ENCODE measurements at places on chromosomes 5 and 9.

- DNase-seq = no peak
Observed at GRCh38 chr5:42751044-42751443, 5.6 kb upstream of the CCDC152 start.

DNA sequence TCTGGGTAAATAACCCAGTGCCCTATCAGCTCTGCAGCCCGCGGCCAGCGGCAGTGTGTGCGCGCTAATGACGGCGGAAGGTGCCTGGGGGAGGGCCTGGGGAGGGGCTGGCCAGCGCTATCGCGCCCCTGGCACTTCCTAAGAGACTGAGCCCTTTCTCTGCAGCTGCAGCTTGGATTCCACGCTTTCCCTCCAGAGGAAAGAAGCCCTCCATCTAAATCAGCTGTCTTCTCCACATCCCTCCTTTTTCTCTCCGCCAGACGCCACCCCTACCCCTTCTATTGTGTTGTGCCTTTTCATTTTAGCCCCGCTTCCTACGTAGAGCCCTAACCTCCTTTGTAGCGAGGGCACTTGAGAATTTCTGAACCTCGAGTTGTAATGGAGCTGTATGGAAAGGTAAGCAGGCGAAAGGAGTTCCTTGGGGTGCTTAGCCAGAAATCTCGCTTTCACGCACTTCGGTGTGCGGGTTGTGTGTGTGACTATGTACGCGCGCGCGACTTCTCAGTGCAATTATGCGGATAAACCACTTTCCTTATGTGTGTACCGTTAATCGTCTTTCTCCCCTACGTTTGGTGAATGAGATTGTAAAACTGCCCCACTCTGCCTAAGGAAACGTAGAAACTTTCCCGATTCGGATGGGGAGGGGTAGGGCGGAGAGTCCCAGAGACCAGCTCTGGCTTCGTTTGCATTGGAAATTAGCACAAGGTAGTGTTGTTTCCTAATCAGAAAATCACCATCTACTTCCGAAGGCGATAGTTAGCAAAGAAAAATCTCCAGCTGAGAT, 664 bp upstream of the RAB3C start:
- no peak for DNase-seq

DNA sequence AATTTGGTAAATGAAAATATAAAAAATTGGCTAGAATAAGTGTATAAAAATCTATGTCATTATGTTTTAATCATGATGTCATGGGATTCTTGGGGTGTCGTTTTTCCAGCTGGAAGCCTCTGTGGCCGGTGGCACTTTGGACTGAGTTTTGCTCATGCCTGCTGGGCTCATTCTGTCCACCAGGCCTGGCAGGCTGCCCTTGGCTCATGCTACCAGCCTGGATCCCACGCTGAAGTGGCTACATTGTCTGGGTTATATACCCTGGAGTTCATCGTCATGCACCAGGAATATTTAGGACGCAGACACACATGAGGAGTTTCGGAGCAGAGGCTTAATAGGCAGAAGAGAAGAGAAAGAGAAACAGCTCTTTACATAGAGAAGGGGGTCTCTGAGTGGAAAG, 1913.7 kb upstream of the WWC1 start:
- no peak for DNase-seq

DNA sequence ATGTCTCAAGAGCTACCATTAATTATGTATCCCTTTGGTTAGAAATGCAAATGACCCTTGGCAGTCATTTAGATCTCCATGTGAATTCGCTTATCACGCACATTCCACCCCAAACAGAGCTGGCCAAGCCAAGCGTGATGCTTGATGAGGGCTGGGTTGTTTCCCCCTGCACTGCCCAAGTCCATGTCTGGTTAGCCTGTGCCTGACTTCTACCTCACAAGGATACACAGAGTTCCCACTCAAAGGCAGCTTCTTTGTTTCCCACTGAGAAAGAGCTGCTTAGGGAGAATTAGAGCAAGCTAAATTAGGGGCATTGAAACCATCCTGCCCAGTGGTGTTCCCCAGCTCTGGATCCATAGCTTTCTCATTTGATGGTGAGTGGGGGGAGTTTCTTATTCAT, 87.2 kb downstream of the FSTL4 start:
- no peak for DNase-seq

GRCh38 chr9:95438561-95439357, 78.0 kb downstream of the PTCH1 start:
- no peak for DNase-seq

DNA sequence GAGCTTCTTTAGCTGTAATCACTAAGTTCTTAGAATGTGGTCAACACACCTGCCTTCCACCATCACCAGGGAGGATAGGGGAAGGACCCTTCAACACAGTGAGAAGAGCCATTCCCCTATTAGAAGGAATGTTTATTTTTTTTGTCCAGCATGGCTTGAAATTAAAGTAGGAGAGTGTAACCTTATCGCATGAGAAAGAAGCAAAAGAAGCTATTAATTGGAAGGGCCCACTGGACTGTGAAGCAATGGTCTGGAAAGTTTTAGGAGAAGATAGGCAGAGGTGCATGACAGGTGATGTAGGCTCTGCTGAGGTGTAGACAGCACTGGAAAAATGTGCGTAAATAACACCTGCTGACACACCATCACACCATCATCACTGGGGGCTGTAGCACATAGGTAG, 1526.0 kb downstream of the MAT2B start:
- no peak for DNase-seq

- DNase-seq = no peak
Observed at GRCh38 chr5:98492258-98492657, 281.2 kb upstream of the RGMB start.

DNA sequence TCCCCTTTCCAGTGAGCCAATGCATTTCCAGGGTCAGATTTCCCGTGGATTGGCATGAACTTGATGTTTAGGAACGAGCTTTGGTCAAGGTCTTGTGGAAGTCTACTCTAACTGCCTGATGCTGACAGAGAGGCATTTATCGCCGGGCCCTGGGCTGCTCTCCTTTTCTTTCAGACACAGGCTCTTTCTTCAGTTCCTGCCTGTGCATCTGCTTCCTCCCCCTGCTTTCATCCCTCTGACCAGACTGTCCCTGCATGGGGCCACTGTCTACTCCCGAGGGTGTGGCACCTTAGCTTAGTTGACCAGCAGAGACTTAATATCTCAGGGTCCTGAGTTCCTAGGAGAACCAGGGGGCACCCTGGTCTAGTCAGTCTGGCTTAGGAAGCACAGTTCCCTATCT, 41.2 kb downstream of the RALGPS1 start:
- no peak for DNase-seq

GRCh38 chr5:439636-440035, 3.3 kb upstream of the EXOC3 start:
- DNase-seq = no peak

DNA sequence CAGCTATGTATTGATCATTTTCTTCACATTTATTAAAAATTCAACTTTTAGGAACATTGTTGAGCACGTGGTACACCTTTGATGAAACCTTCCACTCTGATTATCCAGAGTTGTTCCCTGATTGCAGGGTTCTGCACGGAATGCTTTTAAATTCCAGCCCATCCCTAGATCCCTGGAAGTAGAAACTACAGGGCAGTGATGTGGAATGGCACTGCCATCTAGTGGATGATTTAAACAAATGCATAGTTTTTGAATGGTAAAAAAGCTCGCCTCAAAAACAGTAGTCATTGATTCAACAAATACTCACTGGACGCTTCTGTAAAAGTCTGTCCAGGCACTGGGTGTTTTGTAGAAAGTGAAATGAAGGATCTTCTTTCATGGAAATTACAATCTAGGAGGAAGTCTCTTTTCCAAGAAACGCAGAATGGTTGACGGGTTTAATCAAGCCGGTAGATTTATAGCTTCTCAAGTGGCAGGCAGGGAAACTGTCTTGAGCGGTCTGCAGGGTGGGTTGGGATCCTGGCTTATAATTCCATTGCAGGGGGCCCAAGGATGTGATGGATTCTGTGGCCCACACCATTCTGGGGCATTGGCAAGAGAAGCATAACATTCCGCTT, 118.4 kb downstream of the ARHGAP26 start:
- no peak for DNase-seq

- no peak for DNase-seq
Observed at GRCh38 chr5:142918959-142919635, 148.9 kb downstream of the ARHGAP26 start.

- DNase-seq = no peak
Observed at GRCh38 chr9:120820095-120820494, 22.6 kb downstream of the PSMD5 start.

DNA sequence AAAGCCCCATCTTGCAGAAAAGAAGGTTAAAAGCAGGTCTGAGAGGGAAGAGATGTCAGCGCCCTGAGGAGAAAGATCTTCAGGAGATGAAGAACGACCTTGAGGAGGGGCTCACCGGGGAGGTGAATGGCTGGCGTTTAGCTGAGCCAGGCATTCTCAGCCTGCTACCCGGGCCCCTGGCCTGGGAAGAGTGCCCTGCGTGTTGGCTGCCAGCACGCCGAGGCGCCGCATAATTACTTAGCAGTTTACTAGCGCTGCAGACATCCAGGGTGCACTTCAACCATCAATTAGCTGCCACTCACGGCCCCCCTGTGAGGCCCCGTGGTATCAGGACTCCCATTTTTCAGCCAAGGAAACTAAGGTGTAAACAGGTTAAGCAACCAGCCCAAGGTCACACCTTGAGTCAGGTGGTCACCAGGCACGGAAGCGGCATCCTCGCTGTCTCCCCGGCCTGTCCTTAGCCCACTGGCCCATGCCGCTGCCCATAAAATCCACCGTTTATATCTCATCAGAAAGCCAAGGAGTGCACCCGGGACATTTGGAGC, 551.9 kb downstream of the BNC2 start:
- no peak for DNase-seq

- no peak for DNase-seq
Observed at GRCh38 chr5:150549735-150550134, 41.8 kb downstream of the NDST1 start.

GRCh38 chr5:115962565-115963402, 509 bp downstream of the LVRN start:
- DNase-seq = no peak

DNA sequence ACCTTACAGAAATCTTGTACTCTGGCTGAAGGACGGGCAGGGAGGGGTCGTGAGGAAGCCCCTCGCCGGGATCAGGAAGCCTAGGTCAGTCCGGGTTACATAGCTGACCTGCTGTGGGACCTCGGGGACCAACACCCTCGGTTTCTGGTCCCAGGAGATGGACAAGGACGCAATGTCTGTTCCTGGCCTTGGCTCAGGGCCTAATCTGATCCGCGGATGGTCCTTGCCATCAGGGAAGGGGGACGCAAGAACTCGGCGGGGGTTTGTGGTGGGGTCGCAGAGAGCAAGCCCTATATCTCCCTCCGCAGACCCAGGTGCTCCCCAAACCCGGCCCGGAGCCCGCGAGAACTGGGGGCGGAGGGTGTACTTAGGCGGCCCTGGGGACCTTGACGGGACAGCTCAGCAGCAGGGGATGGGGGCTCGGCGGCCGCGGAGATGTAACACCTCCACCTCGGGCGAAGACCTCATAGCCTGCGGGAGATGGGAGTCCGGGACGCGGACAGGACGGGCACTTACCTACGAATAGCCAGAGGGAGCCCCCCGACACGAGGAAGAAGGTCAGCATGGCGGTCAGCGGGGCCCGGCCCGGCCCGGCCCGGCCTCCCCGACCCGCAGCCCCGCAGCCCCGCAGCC, 353 bp downstream of the ACSL6 start:
- no peak for DNase-seq

GRCh38 chr5:33468775-33469435, 28.1 kb downstream of the TARS1 start:
- DNase-seq = no peak

DNA sequence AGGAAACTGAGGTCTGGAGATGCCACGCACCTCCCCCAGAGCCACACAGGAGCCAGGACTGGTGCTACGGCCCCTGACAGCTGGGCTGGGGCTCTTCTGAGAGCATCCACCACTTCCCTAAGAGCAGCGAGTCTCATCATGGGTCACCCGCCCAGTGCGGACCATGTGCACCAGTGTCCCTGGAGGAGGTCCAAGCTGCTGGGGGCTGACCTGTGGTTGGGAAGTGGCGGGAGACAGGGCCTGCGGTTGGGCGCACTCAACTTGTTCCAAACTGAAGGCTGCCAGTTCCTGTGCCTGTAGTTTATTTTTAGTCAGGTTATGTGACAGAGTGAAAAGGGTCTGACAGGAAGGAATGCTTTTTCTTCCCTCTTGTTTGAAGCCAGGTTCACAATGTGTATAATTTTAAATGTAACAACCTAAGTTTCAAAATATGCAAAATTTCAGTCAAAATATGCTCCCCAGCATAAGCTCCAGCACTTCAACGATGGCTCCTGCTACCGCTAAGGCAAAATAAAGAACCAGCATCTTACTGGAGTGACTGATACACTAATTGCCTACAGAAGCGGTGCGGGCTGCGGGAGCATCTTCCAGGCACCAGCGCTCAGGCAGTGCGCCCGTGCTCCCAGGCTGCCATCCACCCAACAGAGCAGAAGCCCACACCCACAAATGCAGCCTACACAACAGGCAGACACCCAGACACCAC, 14.8 kb downstream of the BARHL1 start:
- no peak for DNase-seq

GRCh38 chr9:130243015-130243881, 22.3 kb upstream of the HMCN2 start:
- DNase-seq = peak; percentile 80

DNA sequence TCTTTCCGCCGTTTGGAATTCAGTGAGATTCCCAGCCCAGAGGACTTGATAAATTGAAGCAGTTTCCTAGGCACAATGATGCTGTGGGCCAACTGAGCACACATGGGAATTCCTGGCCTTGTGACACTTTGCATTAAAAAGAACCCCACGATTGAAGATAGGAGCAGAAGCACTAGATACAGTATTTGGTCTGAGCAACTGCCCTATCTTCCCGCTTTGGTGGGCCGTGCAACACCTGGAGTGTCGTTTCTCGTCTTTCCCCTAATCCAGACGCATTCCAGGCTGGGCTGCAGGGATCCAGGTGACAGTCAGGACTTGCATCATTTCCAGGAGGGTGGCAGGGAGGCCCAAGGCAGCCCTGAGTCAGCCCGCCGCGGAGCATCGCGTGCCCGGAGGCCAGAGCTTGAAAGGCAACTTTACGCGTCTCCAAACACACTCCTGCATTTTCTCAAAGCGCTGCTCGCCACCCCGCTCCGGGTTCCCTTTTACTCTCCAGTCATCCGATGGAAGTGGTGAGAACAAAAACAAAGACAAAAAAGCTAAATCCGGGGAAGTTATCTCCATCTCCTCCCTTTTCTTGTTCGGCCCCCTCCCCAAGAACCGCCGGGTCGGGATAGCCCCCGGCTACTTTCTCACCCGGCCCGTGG, 753 bp upstream of the STC2 start:
- DNase-seq = no peak
